GM23338 (cell line): ENCODE measurements at places on chromosomes 4 and X. TPM values are rescaled to one million over a fixed set of nuclear protein-coding genes. Genes with fewer than 3 reads are reported as not detected.

DNA sequence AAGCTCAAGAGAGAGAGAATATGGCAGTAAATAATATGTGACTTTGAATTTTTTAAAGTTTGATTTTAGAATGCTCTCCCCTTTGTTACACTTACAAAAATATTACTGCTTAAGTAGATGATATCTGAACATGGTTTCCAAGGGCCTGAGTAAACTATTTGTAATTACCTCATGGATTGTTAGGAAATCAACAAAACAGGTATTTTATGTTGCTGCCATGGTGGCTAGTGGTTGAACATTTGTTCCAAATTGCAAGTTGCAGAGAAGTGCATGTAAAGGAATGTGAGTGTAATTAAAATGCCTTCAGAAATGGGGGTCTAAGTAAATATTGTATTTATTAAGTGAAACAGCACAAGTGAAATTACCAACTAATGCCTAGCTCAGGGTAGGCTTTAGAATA lies 27.6 kb downstream of the SEPTIN11 start:
- no peak for DNase-seq

DNA sequence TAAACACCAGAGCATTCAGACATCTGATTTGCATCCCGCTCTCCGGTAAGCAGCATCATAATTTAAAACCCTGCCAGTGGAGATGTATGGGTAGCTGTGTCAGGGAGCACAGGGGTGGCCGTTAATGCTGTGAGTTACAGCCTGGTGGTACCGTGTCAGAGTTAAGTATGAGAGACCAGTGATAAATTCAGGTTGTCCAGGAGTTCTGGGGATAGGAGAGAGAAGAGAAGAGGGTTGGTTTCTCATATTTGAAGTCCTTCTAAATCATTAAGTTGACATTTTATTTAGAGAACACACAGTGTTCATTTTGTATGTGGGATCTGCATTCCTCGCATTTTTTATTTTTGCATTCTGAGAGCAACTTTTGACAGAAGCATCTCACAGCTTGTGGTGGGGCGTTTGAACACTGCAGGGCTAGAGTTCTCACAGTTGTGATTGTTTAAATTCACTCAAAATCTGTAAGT lies 157.6 kb downstream of the DCLK2 start:
- no peak for DNase-seq

GRCh38 chr4:82553020-82553419 lies 8.8 kb downstream of the TMEM150C start:
- DNase-seq, result no peak

- no peak for DNase-seq
Observed at GRCh38 chr4:39263895-39264294, 81.6 kb downstream of the WDR19 start.

GPRASP2 gene
- polyA plus RNA-seq, result 4.0 and 4.9 TPM in 2 replicates
